ENCODE measurements at places on chromosomes 16 and 17. TPM values are rescaled to one million over a fixed set of nuclear protein-coding genes. Genes with fewer than 3 reads are reported as not detected.

DNA sequence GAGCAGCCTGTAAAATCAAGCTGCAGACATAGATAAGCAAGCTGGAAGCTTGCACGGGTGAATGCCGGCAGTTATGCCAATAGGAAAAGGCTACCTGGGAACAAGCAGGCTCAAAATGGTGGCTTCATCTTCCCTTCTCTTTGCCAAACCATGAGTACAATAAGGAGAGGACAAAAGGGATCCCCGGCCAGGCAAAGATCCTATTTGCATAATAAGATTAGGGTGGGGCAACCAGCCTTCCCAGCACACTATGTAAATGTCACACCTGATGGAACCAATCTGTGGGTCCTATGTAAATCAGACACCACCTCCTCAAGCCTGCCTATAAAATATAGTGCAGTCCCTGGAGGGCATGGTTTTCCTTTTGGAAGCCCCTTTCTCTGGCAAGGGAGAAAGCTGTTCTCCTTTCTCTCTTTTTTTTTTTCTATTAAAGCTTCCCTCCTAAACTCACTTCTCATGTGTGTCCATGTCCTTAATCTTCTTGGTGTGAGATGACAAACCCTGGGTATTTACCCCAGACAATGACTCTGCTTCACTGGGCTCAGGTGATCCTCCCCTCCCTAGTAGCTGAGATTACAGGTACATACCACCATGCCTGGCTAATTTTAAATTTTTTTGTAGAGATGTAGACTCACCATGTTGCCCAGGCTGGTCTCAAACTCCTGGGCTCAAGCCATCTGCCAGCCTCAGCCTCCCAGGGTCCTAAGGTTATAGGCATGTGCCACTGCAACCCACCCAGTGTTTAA is 44.2 kb downstream of the PSMD12 start:
- H3K27me3 ChIP-seq = no peaks in the 10 kb centered on the region
- no peak for DNase-seq

DNA sequence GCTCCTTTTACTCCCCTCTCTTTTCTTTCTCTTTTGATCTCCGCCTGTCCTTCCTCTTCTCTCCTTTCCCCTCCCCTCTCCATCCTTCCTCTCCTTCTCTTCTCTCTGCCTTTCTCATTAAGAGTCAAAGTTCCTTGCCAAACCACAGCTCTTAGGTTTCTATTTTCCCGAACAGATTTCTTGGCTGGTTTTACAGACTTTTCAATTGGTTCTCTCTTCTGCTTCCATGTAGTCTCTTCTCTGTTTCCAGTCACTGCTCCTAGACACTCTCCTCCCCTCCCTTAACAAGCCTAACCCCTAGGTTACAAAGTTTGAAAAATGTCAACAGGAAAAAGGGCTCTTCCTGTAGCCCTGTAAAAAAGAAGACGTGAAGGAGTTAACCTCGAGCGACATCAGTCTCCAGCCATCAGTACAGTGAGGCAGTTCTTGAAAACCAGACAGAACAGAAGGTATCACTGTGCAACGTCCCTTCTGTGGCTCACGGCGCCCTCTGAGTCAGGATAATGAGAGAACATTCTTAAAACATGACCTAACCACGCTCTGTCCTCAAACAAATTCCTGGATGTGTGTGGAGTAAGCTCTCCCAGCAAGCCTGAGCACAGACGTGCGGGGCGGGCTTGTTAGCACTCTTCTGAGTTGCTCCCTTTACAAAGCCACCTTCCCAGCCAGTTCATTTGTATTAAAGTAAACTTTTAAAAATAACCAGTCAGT is 11.6 kb upstream of the MARCHF10 start:
- H3K36me3 ChIP-seq = no peaks in the 10 kb centered on the region
- peak; percentile 85 for DNase-seq
- H3K4me1 ChIP-seq = no peaks in the 10 kb centered on the region
- H3K27me3 ChIP-seq = no peaks in the 10 kb centered on the region
- no peak overlapping the region for H3K4me3 ChIP-seq

DNA sequence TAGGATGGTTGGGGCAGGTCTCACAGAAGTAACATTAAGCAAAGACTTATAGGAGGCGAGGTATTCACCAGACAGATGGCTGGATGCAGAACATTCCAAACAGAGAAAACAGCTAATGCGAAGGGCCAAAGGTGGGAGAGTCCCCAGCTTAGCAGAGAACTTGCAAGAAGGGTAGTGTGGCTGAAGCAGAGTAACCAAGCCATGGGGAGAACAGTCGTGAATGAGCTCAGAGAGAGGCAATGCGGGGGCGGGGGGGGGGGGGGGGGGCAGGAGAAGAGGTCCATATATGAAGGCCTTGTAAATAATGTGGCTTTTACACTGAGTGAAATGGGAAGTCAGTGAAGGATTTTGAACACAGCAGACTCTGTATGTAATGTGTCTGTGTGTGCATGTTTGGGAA is 81.3 kb downstream of the SMG6 start:
- H3K27ac ChIP-seq = no peak overlapping the region
- no peaks in the 10 kb centered on the region for H3K4me1 ChIP-seq
- H3K36me3 ChIP-seq = no peaks in the 10 kb centered on the region
- DNase-seq = no peak
- H3K4me3 ChIP-seq = no peak overlapping the region

The CDH11 gene
- total RNA-seq = 24.2 TPM

DNA sequence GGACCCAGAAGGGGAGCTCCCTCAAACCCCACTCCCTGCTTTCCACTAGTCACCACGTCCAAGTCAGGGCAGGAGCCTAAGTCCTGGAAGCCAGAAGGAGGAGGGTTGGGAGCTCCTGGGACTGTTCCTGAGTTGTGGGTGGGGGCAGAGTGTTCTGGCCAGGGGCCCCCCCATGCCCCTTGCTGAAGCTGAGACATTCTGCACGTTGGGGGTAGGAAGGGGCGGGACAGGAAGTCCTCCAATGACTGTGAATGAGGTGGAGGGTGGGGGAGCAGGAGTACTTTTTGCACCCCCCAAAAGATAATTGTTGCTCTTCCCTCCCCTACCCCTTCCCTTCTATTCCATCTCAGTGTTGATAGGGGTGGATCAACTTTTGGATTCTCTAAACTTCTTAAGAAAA is 21.4 kb upstream of the C17orf113 start:
- no peaks in the 10 kb centered on the region for H3K4me1 ChIP-seq
- no peak for DNase-seq
- H3K36me3 ChIP-seq = no peaks in the 10 kb centered on the region
- H3K27me3 ChIP-seq = no peaks in the 10 kb centered on the region

GRCh38 chr16:55534756-55535155 is 25.9 kb downstream of the LPCAT2 start:
- H3K4me1 ChIP-seq = no peaks in the 10 kb centered on the region
- no peak overlapping the region for H3K4me3 ChIP-seq
- no peaks in the 10 kb centered on the region for H3K27me3 ChIP-seq
- no peak for DNase-seq
- no peak overlapping the region for H3K27ac ChIP-seq

GRCh38 chr17:70060415-70060814 is 14.6 kb upstream of the KCNJ16 start:
- H3K27me3 ChIP-seq = no peaks in the 10 kb centered on the region
- no peak overlapping the region for H3K27ac ChIP-seq
- H3K36me3 ChIP-seq = no peaks in the 10 kb centered on the region
- no peak overlapping the region for H3K4me3 ChIP-seq

DNA sequence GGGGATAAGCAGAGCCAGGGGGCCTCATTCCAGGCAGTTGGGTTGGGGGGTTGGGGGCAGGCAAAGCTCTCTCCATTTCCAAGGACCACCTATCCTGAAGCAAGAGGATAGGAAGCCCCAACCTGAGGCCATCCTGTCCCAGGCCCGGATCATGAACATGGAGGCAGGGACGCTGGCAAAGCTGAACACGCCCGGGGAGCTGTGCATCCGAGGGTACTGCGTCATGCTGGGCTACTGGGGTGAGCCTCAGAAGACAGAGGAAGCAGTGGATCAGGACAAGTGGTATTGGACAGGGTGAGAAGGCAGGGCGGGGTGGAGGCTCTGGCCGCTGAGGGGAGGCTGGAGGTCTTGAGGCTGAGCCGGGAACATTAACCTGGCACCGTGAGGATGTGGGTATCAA is 3.6 kb upstream of the CHAD start:
- H3K27ac ChIP-seq = no peak overlapping the region
- no peak for DNase-seq
- H3K4me1 ChIP-seq = peaks cover 10% of the 10 kb centered on the region
- no peaks in the 10 kb centered on the region for H3K27me3 ChIP-seq

The FSCN2 gene
- total RNA-seq = 5.6 TPM

DNA sequence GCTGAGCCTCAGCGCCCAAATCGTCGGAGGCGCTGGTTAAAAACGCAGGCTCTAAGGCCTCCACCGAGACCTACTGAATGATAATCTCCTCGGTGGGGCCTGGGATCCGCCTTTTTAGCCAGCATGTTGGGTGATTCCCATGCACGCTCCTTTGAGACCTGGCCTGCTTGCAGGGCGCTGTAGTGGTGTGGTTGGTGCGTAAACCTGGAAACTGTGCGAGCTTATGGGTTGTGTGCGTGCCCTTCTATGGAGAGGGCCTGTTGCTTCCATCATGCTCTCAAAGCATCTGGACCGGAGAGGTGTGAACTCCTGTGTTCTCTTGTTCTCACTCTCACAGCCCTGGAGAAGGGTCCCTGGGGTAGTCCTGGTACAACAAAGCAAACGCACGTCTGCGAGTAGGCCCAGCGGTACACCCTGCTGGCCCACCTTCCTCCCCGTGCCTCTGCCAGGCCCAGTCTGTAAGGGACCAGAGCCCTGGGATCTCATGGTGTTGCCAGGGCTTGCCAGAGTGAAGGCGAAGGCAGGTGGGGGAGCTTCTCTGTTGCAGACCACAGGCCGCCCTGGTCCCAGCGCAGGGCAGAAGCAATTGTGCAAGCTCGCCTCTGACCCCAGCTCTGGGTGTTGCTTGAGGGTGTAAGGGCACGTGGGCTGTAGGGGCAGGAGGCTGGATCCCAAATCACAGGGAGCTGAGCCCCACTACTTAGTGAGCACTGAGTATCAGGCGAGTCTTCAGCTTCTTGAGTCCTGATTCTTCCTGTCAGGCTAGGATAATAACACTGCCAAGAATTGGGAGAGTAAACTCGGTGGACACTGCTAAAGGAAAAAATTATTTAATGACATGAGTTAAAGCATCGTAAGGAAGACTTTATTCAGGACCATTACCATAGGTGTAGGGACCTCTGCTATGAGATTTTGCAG is 879 bp upstream of the LRRC75A start:
- DNase-seq = no peak
- no peaks in the 10 kb centered on the region for H3K27me3 ChIP-seq
- no peak overlapping the region for H3K27ac ChIP-seq
- H3K4me3 ChIP-seq = peak overlapping the region; percentile 55
- H3K4me1 ChIP-seq = no peaks in the 10 kb centered on the region

DNA sequence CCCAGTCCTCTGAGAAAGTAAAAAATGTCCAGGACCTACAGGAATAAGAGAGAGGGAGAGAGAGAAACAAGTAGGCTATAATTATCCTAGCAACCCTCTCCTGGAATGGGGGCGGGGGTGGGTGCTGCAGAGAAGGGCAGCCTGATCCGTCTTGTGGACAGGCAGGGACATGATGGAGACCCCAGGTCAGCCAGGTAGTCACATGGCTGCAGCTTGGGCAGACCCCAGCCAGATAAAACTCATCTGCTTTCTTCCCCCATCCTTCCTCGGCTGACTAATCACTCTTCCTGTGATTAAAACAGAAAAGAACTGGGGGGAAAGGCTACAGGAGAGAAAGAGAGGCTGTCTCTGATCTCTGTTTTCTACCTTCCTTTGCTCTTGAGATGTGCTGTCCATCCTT is 32.6 kb downstream of the COPZ2 start:
- H3K27me3 ChIP-seq = no peaks in the 10 kb centered on the region
- H3K36me3 ChIP-seq = no peaks in the 10 kb centered on the region
- no peak overlapping the region for H3K4me3 ChIP-seq
- no peaks in the 10 kb centered on the region for H3K4me1 ChIP-seq

- no peak overlapping the region for H3K4me3 ChIP-seq
- H3K27me3 ChIP-seq = peaks cover 2% of the 10 kb centered on the region
- DNase-seq = no peak
- H3K4me1 ChIP-seq = no peaks in the 10 kb centered on the region
- H3K27ac ChIP-seq = no peak overlapping the region
Observed at GRCh38 chr16:31351942-31352325, 3.0 kb upstream of the ITGAX start.

- H3K27me3 ChIP-seq = no peaks in the 10 kb centered on the region
- no peak for DNase-seq
Observed at GRCh38 chr17:69947027-69947759, 127.8 kb upstream of the KCNJ16 start.

GRCh38 chr16:49542946-49543630 is 169.5 kb downstream of the C16orf78 start:
- no peak overlapping the region for H3K4me3 ChIP-seq
- H3K36me3 ChIP-seq = no peaks in the 10 kb centered on the region
- DNase-seq = no peak
- no peaks in the 10 kb centered on the region for H3K27me3 ChIP-seq

DNA sequence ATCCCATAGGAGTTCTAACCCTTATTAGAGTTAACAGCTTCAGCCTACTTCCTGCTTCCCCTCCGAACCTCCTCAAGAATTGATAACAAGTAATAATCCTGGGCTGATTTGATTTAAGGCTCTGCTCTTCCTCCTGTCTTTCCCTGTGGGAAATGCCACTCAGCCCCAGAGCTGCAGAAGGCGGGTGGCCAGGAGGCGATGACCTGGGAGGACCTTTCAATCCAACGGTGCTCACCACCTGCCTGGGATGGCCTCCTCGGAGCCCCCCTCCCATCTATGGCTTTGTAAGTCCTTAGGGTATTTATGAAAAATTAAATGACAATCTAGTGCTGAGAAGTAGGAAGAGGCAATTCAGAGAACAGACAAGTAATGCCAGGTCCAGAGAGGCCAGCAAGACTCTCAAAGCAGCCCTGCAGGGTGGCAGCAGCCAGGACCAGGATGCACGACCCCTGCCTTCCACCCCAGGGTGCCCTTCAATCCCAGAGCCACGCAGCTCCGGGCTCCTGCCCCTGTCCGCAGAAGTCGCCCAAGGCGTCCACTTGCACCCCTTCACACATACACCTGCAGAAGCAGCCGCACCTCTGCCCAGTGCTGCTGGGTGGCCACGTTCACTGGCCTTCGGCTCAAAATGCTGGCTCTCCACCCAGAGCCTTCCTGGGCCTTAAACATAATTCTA is 34.3 kb downstream of the ABR start:
- no peaks in the 10 kb centered on the region for H3K27me3 ChIP-seq
- H3K4me3 ChIP-seq = no peak overlapping the region
- no peak overlapping the region for H3K27ac ChIP-seq
- DNase-seq = no peak
- no peaks in the 10 kb centered on the region for H3K4me1 ChIP-seq

The PGAP3 gene
- 50.0 TPM for total RNA-seq
